Activated naive CD8-positive, alpha-beta T cell treated with anti-CD3 and anti-CD28 coated beads for 36 hours (primary cell): ENCODE measurements at places on chromosomes 1 and 21. TPM values are rescaled to one million over a fixed set of nuclear protein-coding genes. Genes with fewer than 3 reads are reported as not detected.

DNA sequence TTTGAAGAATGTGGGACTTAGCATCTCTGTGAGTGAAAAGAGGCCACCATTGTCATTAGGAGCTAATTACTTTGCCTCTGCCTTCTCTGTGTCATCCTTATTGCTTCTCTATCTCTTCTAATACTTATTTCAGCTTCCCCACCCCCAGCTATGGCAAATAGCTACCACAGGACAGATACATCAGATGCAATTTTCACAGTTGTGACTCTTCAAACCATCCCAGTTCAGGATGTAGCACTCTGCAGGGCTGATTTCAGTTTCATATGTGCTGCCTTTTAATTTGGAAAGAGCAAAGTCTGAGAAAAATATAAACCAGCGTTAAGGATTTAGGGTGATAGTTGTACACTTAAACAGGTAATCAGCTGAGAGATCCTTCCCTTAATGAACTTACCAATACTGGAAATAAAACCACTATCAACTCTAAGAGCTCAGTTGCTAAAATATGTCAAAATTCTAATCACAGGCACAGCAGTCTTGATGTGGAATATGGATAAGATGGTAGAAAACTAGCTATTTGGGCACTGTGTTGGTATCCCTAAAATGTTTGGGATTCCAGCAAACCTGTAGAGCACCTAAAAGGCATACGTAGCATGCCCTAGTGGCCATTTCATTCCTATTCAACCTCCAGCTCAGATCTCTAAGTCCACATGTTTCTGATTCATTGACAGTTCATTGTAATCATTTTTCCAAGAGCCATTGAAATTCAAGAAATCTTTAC lies 148.4 kb downstream of the SYT2 start:
- no peak for DNase-seq
- peaks cover 17% of the 10 kb centered on the region for H3K4me1 ChIP-seq
- no peaks in the 10 kb centered on the region for H3K27me3 ChIP-seq
- no peak overlapping the region for H3K27ac ChIP-seq

DNA sequence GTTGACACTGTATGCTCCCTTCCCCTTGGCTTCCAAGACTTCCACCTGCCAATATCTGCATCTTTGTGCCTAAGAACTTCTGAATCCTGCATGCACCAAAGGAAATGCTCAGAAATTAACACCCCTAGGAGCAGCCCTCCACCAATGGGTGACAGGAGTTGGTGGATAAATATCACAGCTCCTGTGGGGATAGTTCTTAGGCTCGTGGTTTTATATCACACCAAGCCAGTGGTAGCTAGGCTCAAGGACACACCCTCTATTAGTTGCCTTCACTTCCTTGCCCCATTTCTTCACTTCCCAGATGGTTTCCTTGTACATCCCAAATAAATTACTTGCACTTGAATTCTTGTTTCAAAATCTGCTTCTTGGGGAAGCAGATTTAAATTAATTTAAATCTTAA lies 16.9 kb upstream of the CDC14A start:
- no peak overlapping the region for H3K27ac ChIP-seq
- no peaks in the 10 kb centered on the region for H3K4me1 ChIP-seq
- no peak overlapping the region for H3K4me3 ChIP-seq
- DNase-seq: no peak

GRCh38 chr1:53183095-53183990 lies 13.3 kb upstream of the CPT2 start:
- H3K27me3 ChIP-seq: peaks cover 6% of the 10 kb centered on the region
- DNase-seq: no peak
- no peak overlapping the region for H3K27ac ChIP-seq
- H3K36me3 ChIP-seq: no peaks in the 10 kb centered on the region
- no peak overlapping the region for H3K4me3 ChIP-seq
- no peaks in the 10 kb centered on the region for H3K4me1 ChIP-seq

GRCh38 chr1:206573319-206573718 lies 38.9 kb downstream of the EIF2D start:
- H3K4me3 ChIP-seq: peak overlapping the region; percentile 2
- peaks cover 85% of the 10 kb centered on the region for H3K36me3 ChIP-seq
- DNase-seq: no peak
- no peaks in the 10 kb centered on the region for H3K27me3 ChIP-seq

DNA sequence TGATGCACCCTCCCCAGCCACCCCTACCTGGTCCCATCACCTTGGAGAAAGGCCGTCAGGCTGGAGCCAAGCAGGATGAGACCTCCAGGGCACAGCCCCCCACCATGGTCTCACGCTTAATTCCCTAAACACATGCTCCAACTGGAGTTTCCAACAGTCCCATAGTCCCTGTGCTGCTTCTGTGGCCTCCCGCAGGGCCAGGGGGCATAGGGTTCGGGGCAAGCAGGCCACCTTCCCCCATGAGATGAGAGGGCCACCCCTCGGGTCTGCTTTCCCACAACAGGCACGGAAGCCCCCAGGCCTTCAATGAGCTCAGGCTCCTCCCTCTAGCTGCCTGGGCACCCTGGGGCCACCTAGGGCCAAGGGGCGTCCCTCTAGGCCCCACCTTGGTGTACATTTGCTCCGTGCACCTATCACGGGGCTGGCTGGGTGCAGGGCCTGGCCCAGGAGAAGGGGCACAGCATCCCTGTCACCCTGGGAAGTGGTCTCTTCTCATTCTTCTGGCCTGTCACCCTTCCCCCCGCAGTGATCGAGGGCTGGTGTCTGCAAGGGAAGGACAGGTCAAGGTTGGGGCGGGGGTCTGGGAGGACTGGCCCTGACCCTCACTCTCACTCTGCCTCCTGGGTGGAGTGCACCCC lies 42.4 kb downstream of the TRIM11 start:
- no peak overlapping the region for H3K27ac ChIP-seq
- H3K4me1 ChIP-seq: no peaks in the 10 kb centered on the region
- no peaks in the 10 kb centered on the region for H3K36me3 ChIP-seq
- no peak overlapping the region for H3K4me3 ChIP-seq
- no peaks in the 10 kb centered on the region for H3K27me3 ChIP-seq

GRCh38 chr1:106366627-106367319 lies 689.7 kb upstream of the PRMT6 start:
- no peaks in the 10 kb centered on the region for H3K4me1 ChIP-seq
- H3K27ac ChIP-seq: no peak overlapping the region

- H3K36me3 ChIP-seq: no peaks in the 10 kb centered on the region
- H3K27me3 ChIP-seq: peaks cover 22% of the 10 kb centered on the region
- no peak overlapping the region for H3K4me3 ChIP-seq
- no peak for DNase-seq
- no peaks in the 10 kb centered on the region for H3K4me1 ChIP-seq
These were observed 100.8 kb upstream of the C1orf174 start for GRCh38 chr1:4000811-4001251.

- peaks cover 25% of the 10 kb centered on the region for H3K36me3 ChIP-seq
- peak overlapping the region; percentile 3 for H3K4me3 ChIP-seq
- peak; percentile 38 for DNase-seq
These were observed 29.1 kb upstream of the LRRC8C start for GRCh38 chr1:89603651-89604413.

- H3K4me1 ChIP-seq: peaks cover 21% of the 10 kb centered on the region
- peaks cover 11% of the 10 kb centered on the region for H3K36me3 ChIP-seq
- H3K27ac ChIP-seq: no peak overlapping the region
- H3K4me3 ChIP-seq: no peak overlapping the region
These were observed 17.7 kb downstream of the TCP10L start for GRCh38 chr21:32567626-32568025.

The MIXL1 gene
- total RNA-seq: 0.10 TPM

DNA sequence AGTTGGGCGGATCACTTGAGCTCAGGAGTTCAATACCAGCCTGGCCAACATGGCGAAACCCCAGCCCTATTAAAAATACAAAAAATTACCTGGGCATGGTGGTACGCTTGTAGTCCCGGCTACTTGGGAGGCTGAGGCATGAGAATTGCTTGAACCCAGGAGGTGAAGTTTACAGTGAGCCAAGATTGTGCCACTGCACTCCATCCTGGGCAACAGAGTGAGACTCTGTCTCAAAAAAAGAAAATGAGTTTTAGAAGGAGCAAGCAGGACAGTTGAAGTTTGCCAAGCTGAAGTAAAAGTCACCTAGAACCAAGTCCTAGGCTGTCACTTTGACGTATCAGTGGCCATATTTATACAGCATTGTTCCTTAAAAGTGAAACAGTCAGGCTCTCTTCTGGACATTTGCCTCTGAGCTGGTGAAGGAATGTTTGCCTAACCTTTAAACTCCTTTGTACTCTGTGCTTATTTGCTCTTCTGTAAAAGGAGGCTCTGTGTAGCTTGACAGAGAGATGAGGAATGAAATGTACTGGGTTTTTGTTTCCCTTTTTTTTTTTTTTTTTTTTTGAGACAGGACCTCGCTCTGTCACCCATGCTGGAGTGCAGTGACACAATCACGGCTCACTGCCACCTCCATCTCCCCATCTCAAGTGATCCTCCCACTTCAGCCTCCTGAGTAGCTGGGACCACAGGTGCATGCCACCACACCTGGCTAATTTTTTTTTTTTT lies 2.8 kb downstream of the RAB4A start:
- H3K27ac ChIP-seq: no peak overlapping the region
- H3K36me3 ChIP-seq: peaks cover 10% of the 10 kb centered on the region
- no peak for DNase-seq

The NLRP3 gene
- 9.1 TPM for total RNA-seq

- no peak overlapping the region for H3K27ac ChIP-seq
- H3K36me3 ChIP-seq: no peaks in the 10 kb centered on the region
- no peaks in the 10 kb centered on the region for H3K27me3 ChIP-seq
These were observed 27.2 kb upstream of the KIAA0040 start for GRCh38 chr1:175219774-175220173.

The ETS2 gene
- 28.7 TPM for total RNA-seq

The OLFML2B gene
- total RNA-seq: 0.12 TPM
